ENCODE measurements at places on chromosomes 13 and 19.

DNA sequence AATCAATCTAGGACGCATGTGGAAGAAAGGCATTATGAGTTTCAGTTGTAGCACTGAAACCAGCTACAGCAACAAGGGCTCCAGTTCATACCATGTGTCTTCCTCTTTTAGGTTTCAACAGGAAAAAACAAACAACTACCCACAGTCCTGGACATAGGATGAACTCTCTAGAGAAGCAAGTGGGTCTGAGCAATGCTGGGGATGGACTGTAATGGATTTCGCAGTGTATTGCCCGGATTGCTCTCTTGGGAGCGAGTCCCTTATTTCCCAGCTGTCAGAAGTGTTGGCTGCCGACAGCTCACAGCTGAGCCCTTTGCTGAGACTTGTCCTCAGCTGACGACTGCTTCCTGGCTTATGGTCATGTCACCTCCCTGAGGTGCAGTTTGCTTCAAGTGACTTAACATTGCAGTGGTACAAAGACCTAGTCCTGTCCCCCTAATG is 12.1 kb upstream of the MYCBP2 start:
- no peak for DNase-seq

DNA sequence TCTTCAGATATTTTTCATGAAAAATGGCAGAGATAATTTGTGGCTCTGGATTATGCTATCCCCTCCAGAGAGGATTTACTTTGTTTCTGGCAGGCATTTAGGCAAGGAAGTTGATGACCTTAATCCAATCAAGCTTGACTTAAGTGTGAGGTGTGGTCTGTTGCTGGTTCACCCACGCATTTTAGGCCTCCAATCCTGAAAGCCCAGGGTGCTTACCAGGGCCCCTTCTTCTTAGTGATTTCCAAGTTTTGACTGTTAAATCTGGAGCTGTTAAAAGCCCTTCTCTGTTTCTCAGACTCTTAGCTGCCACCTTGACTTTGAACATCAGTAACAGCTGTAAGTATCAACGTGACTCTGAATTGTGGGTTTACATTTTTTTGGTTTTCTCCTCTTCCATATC is 161.8 kb downstream of the DNAJC15 start:
- no peak for DNase-seq

DNA sequence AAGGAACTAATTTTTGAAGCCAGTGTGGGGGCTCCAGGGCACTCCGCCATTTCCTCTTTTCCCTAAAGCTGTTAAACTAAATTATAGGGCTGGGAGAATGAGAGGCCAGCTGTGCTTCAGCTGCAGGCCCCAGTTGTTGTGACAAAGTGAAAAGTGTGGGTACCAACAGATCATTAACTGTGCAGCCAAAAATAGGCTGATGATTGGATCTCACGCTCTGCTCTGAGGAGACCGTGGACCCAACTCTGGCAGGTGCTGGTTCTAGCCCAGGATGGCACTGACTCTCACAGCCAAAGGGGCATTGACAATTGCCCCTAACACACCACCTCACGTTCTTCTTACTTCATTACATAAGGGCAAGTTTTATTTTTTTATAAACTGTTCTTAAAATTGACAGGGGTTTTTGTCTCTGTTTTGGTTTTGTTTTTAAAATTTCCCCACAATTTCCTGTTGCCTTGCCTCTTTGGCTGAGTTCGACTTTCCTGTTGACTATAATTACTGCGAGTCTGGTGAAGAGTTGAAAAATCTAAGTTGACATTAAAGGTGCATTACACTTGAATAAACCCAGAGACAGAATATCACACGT is 391.0 kb downstream of the FGF9 start:
- DNase-seq: no peak

DNA sequence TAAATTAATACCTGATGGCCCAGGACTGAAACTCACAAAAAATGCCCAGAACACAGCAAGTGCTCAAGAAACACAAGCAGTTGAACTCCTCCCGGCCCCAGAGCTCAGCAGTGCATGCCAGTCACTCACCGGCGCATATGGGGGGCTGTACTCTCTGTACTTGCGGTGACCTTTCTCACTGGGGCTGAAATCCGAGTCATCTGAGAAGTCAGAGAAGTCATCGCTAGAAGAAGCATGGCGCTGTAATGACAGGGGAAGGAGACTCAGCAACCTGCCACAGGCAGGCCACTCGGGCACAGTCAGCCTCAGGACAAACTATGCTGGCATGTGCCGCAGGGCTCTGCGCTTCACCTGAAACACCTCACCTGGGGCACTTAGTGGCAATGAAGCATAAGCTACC is 19.7 kb downstream of the ZC3H4 start:
- no peak for DNase-seq

- no peak for DNase-seq
Observed at GRCh38 chr19:48591021-48591420, 15.5 kb upstream of the SPACA4 start.

DNA sequence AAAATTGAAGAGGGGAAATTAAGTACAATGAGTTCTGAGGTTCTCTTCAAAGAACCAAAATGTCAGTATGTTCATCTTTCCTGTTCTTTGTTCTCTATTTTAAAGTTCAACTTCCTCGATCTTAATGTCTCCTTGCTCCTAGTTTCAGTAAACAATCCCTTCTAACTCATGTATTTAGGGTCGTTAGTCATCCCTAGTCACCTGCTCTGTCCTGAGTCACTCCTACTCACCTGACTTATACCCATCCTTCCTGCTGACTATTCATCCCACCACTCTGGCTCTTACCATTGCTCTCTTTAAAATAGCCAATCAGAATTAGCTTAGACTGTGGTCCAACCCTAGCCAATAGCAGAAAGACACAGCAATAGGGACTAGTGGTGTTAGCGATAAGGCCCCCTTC is 24.3 kb downstream of the ZNF90 start:
- DNase-seq: no peak

- DNase-seq: no peak
Observed at GRCh38 chr19:55464662-55465054, at the start of gene C19orf85. Gene C19orf85, minus strand, starts transcription at chr19:55464751. Its CDS starts 197 bp downstream, at chr19:55464554.

- no peak for DNase-seq
Observed at GRCh38 chr13:20297181-20297580, 65.1 kb upstream of the GJB6 start.

DNA sequence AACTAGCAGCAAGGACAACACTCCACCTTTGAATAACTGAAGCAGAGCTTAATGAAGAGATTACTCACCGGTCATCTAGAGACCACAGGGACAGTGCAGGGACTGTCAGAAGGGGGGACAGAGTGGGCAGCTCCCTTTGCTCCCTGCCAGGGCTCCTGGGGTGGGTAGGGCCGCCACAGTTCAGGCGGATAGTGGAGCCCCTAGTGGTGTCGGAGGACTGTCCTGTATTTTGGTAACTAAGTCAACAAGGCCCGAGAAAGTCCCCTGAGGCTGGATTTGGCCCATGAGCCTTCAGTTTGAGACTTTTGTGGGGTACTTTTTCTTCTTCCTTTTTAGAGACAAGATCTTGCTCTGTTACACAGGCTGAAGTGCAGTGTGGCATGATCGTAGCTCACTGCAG is 44.6 kb downstream of the GJA3 start:
- no peak for DNase-seq

DNA sequence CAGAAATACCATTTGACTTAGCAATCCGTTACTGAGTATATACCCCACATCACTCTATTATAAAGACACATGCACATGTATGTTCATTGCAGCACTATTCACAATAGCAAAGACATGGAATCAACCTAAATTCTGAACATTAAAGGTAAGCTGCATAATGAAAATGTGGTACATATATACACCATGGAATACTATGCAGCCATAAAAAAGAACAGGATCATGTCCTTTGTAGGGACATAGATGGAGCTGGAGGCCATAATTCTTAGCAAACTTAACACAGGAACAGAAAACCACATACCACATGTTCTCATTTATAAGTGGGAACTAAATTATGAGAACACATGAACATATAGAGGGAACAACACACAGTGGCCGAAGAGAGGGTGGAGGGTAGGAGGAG is 85.2 kb downstream of the NDFIP2 start:
- DNase-seq: no peak

GRCh38 chr19:1017906-1018305 is 3.0 kb downstream of the TMEM259 start:
- no peak for DNase-seq

GRCh38 chr19:19335408-19336158 is 15.0 kb downstream of the MAU2 start:
- DNase-seq: no peak

DNA sequence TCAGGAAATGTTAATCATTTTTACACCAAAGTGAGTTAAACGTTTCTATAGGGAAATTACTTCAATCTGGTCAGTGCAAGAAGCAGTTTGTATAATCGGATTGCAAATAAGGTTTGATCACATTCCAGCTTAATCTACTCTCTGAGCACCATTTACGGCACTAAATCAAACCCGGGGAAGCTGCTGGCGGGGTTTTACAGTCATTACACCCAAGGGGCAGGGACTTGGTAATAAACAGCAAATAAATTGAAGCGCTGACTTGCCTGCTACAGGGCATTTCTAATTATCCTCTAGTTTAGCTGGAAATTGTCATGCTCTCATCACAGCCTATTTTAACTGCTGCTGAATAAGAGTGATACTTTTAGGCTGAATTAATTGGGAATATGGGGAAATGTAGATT is 152.1 kb upstream of the SOX21 start:
- DNase-seq: no peak

- DNase-seq: no peak
Observed at GRCh38 chr13:94305934-94306333, 173.5 kb downstream of the DCT start.

- DNase-seq: no peak
Observed at GRCh38 chr19:5921516-5922160, 7.6 kb downstream of the CAPS start.

DNA sequence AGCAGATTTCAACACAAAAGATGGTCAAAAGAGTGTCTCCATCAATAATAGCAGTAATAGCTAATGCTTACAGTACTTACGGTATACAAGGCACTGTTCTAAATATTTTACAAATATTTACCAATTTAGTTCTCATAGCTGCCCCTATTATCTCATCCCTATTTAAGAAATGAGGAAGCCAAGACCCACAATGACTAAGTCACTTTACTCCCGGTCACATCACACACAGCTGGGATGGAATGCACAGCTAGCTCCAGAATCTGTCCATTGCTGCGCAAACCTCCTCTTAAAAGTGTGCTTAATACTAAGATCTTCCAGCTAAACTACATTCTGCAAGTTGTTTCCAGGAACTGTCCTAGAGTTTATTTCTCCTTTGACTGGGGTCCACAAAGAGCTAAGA is 63.4 kb downstream of the RAP2A start:
- no peak for DNase-seq

- DNase-seq: peak; percentile 41
Observed at GRCh38 chr13:22110368-22110767, 439.5 kb downstream of the FGF9 start.

GRCh38 chr13:114155926-114156883 is 22.9 kb upstream of the CFAP97D2 start:
- DNase-seq: no peak

DNA sequence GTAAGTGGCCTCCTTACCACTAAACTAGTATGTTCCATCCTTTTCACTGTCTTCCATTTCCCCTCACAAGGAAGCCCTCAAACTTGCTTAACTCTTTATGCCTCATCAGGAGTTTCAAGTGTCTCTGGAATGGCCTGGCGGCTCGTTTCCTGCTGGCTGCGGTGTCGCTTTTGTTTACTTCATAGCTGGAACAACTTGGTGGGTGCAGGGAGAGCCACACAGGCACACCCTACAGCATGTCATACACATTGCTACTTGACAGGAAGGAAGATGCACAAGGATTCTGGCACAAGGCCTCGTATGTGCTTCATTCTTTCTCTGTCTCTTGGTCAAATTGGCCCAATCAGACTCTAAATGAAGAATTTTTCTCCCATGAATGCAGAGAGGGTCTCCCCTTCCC is 488.3 kb downstream of the FOXO1 start:
- no peak for DNase-seq

GRCh38 chr13:38494445-38494844 is 144.8 kb downstream of the UFM1 start:
- no peak for DNase-seq

DNA sequence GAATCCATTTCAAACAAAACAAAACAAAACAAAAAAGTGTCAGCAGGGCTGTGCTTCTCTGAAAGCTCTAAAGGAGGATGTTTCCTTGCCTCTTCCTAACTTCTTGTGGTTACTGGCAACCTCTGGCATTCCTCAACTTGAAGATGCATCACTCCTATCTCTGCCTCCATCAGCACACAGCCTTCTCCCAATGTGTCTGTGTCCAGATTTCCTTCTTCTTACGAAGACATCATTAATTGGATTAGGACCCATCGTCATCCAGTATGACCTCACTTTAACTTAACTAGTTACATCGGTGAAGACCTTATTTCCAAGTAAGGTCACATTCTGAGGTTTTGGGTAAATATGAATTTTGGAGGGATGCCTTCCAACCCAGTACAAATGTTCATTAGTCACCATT is 33.8 kb upstream of the GTF2F2 start:
- DNase-seq: no peak

GRCh38 chr19:12703046-12703445 is 6.6 kb upstream of the FBXW9 start:
- no peak for DNase-seq

- peak; percentile 81 for DNase-seq
Observed at GRCh38 chr19:10812902-10813404, 23.1 kb downstream of the TMED1 start.

- DNase-seq: no peak
Observed at GRCh38 chr19:58516964-58517833, 2.4 kb downstream of the ZBTB45 start.

DNA sequence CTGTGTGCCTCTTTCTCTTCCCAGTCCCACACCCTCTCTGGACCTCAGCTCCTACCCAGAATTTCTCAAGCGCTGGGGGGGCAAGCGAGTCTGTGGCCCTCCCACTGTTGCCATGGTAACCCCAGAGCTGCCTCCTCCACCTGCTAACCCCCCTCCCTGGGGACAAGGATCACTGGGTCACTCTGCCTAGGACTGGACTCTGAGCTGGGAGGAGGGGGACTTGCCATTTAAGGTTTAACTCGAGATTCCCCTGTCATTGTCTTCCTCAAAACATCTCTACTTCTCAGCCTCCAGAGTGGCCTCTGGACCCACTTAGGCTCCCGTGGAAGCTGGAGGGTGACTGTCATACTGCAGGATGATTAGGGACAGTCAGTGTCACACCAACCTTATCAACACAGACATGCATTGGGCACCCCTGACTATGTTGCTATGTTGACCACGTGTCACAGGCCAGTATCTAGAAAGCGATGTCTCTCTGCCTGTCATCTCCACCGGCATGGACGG is 2.2 kb downstream of the PALM3 start:
- no peak for DNase-seq

GRCh38 chr13:84684804-84685203 is 802.5 kb upstream of the SLITRK1 start:
- no peak for DNase-seq

- no peak for DNase-seq
Observed at GRCh38 chr19:2047076-2047448, 4.0 kb downstream of the MKNK2 start.
